ENCODE measurements at places on chromosomes 16 and 17. TPM values are rescaled to one million over a fixed set of nuclear protein-coding genes. Genes with fewer than 3 reads are reported as not detected.
A peak's percentile ranks its signal among the peaks of the same experiment; 100 is the strongest.

DNA sequence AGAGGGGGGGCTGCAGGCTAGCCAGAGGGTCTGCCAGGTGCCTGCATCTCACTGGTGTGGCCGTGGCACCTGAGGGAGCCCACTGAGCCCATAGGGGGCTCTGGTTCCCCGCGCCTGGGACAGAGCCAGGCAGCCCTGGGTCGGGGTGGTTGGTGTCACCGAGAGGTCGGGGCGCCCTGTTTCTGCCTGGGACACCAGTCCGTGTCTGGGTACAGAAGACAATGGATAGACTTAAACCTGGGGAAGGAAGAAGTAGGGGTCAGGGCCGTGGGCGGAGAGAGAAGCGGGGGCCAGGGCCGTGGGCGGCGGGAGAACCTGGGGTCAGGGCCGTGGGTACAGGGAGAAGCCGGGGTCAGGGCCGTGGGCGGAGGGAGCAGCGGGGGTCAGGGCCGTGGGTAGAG is 3.0 kb downstream of the RFNG start:
- H3K27ac ChIP-seq, result no peak overlapping the region
- H3K27me3 ChIP-seq, result no peaks in the 10 kb centered on the region
- no peak overlapping the region for H3K4me3 ChIP-seq
- DNase-seq, result no peak

GRCh38 chr16:28166394-28167208 is 45.2 kb downstream of the XPO6 start:
- peak; percentile 57 for DNase-seq
- no peak overlapping the region for H3K27ac ChIP-seq
- H3K36me3 ChIP-seq, result peaks cover 22% of the 10 kb centered on the region
- H3K4me1 ChIP-seq, result peaks cover 23% of the 10 kb centered on the region
- no peak overlapping the region for H3K4me3 ChIP-seq

- no peaks in the 10 kb centered on the region for H3K36me3 ChIP-seq
- H3K27me3 ChIP-seq, result no peaks in the 10 kb centered on the region
- no peak overlapping the region for H3K27ac ChIP-seq
- H3K4me3 ChIP-seq, result no peak overlapping the region
- peaks cover 21% of the 10 kb centered on the region for H3K4me1 ChIP-seq
Observed at GRCh38 chr17:80917716-80918560, 73.7 kb upstream of the CHMP6 start.

- H3K4me1 ChIP-seq, result peaks cover 7% of the 10 kb centered on the region
- H3K4me3 ChIP-seq, result no peak overlapping the region
- DNase-seq, result no peak
- H3K27me3 ChIP-seq, result no peaks in the 10 kb centered on the region
- peaks cover 45% of the 10 kb centered on the region for H3K36me3 ChIP-seq
Observed at GRCh38 chr16:2253293-2253692, 1.9 kb upstream of the ECI1 start.

DNA sequence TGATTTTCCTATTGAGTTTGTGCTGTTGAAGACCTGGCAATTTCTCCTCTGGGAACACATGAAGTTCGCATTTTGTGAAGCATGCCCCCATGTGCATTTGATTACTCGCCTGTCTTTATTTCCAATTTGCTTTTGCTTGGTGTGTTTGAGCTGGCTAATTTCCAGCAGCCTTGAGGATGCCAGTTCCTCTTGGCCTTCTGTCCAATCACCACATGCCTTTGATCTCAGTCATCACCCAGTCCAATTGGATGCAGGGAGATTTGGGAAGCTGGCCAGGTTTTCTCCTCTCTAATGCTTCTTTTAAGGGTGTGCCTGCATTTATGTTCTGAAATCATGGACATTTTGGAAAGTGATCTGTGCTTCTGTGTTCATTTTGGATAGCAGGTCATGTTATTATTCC is 3.8 kb upstream of the TMEM100 start:
- no peak overlapping the region for H3K4me3 ChIP-seq
- no peaks in the 10 kb centered on the region for H3K27me3 ChIP-seq
- peak; percentile 91 for DNase-seq

- H3K36me3 ChIP-seq, result no peaks in the 10 kb centered on the region
- DNase-seq, result no peak
Observed at GRCh38 chr16:72060405-72060804, 2.6 kb upstream of the HPR start.

GRCh38 chr17:5553479-5553878 is 30.8 kb downstream of the NLRP1 start:
- DNase-seq, result no peak
- H3K27me3 ChIP-seq, result no peaks in the 10 kb centered on the region
- no peak overlapping the region for H3K4me3 ChIP-seq
- peaks cover 15% of the 10 kb centered on the region for H3K4me1 ChIP-seq

DNA sequence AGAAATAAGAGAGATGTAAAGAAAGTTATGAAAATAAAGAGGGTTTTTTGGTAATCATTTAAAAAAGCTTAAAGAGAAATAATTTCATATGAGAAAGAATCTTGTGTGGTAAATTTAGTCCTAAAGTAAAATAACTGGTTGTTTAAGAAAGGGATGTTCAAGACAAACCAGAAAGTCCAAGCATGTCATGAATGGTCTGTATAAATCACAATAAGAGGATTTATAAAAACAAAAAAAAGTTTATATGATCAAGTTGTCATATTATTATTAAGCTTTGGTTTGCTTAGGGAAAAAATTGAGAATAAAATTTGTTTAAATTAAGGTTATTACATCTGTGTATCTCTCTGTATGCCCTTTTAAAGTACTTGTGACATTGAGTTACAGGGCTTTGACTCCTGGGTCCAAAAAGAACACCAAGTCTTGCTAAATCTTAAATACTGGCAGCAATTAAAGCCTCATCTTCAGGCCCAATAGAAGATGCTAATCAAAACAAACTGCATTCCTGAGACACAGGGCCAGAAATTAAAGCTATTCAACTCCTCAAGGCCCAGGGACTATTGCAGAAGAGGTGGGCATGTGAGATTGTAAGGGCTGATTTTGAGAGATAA is 15.6 kb upstream of the TRIM25 start:
- H3K36me3 ChIP-seq, result peaks cover 3% of the 10 kb centered on the region
- no peak for DNase-seq
- no peaks in the 10 kb centered on the region for H3K4me1 ChIP-seq
- no peak overlapping the region for H3K4me3 ChIP-seq
- H3K27ac ChIP-seq, result no peak overlapping the region

- H3K27me3 ChIP-seq, result no peaks in the 10 kb centered on the region
- no peaks in the 10 kb centered on the region for H3K36me3 ChIP-seq
- no peaks in the 10 kb centered on the region for H3K4me1 ChIP-seq
- no peak for DNase-seq
- H3K27ac ChIP-seq, result no peak overlapping the region
Observed at GRCh38 chr16:46732561-46732960, 15.6 kb downstream of the MYLK3 start.

DNA sequence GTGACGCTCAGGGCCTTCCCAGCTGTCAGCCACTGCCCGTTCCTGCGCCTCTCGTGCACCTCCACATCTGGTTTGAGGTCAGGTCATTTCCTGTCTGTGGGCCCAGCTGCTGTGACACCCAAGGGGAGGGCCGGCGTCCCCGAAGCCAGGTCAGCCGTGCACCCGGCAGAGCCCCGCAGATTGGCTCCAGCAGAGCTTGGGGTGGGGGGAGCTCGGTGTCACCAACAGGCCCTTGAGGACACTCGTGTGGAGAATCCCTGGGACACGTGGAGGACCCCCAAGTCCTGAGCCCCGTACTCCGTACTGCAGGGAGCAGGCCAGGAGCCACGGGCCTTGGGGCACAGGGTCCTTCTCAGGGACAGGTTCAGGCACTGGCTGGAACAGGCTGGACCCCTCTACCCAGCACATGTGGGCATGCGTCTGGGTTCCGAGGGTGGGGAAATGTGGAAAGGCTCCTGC is 4.8 kb downstream of the SPATA2L start:
- H3K36me3 ChIP-seq, result peaks cover 7% of the 10 kb centered on the region
- no peak for DNase-seq
- peaks cover 12% of the 10 kb centered on the region for H3K4me1 ChIP-seq

- H3K36me3 ChIP-seq, result peaks cover 26% of the 10 kb centered on the region
- no peak overlapping the region for H3K4me3 ChIP-seq
- peaks cover 8% of the 10 kb centered on the region for H3K4me1 ChIP-seq
- H3K27ac ChIP-seq, result peak overlapping the region; percentile 47
- no peaks in the 10 kb centered on the region for H3K27me3 ChIP-seq
Observed at GRCh38 chr17:78397681-78398101, 19.2 kb downstream of the PGS1 start.

FBXW10B gene
- total RNA-seq, result 2.4 TPM

ARL6IP1 gene
- total RNA-seq, result 114 TPM

NPIPB2 gene
- 7.8 TPM for total RNA-seq

PRSS27 gene
- total RNA-seq, result 3.0 TPM

CDH11 gene
- 313 TPM for total RNA-seq

IKZF3 gene
- total RNA-seq, result 0.34 TPM

EPX gene
- total RNA-seq, result not detected

PDIA2 gene
- total RNA-seq, result 1.2 TPM

CCDC200 gene
- total RNA-seq, result not detected

GALR2 gene
- not detected for total RNA-seq

DRC3 gene
- 1.1 TPM for total RNA-seq

All from astrocyte (in vitro differentiated cells and primary cell).